CD4-positive, alpha-beta T cell treated with Interferon gamma for 1 hour (primary cell): ENCODE measurements at places on chromosomes 7 and 10.

- DNase-seq, result no peak
Measured at GRCh38 chr10:59708816-59709394, 745 bp downstream of the SLC16A9 start.

- no peak for DNase-seq
Measured at GRCh38 chr10:116059320-116059719, 213.7 kb downstream of the GFRA1 start.

- DNase-seq, result no peak
Measured at GRCh38 chr7:155820788-155821187, 8.5 kb upstream of the SHH start.

- DNase-seq, result no peak
Measured at GRCh38 chr10:57014758-57015157, 653.7 kb upstream of the ZWINT start.

- DNase-seq, result no peak
Measured at GRCh38 chr7:6227294-6227846, 45.1 kb downstream of the CYTH3 start.

DNA sequence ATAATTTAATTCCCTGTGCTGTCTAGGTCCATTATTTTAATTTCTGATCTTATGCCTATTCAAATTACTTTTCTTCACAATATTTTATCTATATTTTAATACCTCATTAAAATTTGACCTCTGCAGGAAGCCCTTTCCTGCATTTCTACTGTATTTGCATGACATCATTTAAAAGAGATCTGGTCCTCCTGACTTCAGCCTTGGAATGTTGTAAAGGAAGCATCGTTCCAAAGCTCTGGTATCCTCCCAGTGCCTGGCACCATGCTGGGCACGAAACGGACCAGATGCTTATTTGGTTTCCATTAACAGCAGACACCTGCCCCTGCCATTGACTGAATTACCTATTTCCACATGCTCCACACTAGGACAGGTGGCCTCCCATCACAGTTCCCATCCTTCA is 247.5 kb downstream of the KLF6 start:
- DNase-seq, result no peak

DNA sequence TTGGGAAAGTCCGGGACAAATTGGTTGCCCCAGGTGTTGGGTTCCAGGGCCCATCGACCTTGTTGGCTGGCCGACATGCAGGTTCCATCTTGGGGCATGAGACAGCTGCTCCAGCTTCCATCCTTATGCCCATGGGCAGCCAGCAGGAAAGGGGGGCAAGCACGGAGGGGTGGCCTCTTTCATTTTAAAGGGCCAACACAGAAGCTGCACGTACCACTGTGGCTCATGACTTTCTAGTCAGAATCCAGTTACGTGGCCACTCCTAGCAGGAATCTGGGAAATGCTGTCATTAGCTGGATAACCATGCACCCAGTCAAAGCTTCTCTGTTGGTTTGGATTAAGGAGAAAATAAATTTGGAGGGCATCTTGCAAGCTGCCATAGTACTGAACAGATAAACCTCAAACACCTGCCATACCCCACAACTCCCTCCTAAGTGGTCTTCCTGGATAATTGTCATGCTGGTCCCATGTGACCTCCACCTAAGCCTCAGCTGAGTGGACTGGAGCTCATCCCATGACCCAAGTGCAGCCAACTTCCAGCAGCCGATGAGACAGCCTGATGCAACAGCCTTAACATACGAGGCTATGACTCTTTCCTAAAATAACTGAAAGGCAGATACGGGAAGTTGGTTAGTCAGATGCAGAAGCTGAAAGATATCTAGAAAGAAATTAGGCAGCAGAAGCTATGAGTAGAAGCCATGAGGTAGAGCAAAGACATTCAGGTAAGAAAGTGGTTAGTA is 21.4 kb upstream of the GSDME start:
- peak; percentile 49 for DNase-seq

DNA sequence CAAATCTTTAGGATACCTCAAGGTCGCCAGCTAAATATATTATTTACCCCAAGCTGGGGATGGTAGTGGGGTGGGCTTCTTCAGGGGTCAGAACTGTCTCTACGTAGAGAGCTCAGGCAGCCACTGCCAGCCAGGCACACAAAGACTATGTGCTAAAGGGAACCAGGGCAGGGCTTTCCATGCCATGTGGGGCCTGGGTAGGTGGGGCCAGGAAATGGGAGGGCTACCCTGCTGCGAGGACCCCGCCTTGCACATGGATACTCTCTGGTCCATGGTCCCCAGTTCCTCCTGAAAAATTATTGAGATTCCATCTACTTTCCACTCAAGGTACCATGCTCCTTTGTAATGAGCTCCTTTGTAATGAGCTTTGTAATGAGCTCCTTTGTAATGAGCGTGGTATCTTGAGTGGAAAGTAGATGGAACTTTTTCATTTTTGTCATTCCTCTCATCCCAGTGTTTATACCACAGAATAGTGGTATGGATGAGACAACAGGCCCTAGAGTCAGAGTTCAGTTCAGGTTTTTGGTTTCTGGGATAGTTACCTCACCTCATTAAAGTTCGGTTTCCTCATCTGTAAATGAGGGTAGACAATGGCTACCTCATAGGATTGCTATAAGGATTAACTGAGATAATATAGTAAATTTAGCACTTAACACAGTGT is 5.8 kb downstream of the SYNPO2L start:
- DNase-seq, result no peak

GRCh38 chr7:114008696-114009095 is 89.9 kb upstream of the PPP1R3A start:
- DNase-seq, result no peak

GRCh38 chr7:152859781-152860191 is 100.2 kb downstream of the ACTR3B start:
- DNase-seq, result no peak

DNA sequence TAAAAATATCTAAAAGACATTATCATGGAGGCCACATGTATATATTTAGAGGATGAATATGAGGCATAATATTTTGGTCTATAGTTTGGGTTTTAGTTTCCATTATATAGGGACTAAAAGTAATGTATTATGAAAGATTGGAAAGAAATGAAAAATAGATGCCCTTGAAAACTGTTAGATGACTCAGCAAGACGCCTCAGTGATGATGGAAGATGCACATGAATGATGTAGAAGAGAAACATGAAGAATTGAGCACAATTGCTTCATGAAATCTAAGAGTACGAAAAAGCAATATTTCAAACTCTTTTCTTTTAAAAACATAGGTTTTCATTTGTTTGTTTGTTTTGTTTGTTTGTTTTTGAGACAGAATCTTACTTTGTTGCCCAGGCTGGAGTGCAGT is 89.8 kb downstream of the ARL4A start:
- DNase-seq, result no peak

GRCh38 chr7:47435889-47436312 is 146.0 kb downstream of the TNS3 start:
- DNase-seq, result no peak

DNA sequence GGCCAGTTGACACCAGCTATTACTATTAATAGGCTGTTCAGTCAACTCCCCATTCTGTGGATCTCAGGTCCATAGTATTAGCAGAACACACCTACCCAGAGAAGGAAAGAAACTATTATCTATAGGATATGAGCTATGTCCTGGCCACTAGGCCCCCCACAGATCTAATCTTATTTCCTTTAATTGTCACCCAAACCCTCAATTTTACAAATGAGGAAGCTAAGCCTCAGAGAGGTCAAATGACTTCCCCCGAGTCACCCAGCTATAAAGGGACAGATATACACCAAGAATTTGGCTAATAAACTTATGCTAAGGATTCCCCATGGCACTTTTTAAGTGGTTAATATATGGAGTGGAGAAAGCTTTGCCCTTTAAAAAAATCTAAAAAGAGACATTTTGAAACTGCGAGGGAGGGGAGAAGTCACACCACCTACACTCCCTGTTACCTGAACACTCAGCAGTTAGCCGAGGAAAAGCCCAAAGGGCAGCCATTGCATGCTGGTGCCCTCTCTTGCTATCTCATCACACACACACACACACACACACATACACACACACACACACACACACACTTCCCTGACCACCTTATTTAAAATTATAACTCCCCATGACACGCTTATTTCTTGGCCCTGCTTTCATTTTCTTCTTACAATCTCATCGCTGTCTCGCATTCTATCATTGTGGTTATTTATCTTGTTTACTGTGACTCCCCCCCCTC is 157.0 kb upstream of the ADO start:
- DNase-seq, result no peak

GRCh38 chr7:140888087-140888486 is 36.6 kb downstream of the BRAF start:
- no peak for DNase-seq

DNA sequence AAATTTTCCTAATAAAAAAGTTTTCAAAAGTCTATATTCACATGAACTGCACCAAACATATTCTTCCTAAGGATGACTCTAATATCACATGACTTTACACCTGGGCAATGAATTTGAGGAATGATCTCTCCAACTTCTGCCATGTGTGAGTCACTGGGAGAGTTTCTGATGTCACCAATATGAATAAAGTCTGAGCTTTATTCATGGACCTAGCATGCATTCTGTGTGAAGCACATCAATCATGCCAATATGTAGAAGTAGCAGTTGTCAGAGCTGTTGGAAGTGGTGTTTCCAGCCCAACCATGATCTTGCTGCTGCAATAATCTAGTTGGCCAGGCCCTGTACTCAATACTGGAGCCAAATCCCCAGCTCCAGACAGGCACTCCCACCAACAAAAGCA is 91.7 kb upstream of the IFRD1 start:
- DNase-seq, result no peak

DNA sequence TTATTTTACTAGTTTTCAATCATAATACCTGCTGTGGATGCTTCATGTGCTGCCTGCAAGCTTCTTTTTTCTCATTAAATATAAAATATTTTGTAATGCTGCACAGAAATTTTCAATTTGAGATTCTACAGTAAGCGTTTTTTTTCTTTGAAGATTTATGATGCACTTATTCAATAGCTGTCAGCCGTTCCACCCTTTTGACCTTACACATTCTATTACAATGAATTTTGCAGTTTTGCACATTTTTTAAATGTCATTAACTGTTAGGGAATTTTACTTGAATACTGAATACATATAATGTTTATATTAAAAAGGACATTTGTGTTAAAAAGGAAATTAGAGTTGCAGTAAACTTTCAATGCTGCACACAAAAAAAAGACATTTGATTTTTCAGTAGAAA is 103.0 kb downstream of the PTEN start:
- DNase-seq, result no peak

- DNase-seq, result peak; percentile 24
Measured at GRCh38 chr10:112369495-112370423, 4.2 kb upstream of the ACSL5 start.

GRCh38 chr10:72173262-72173618 is 42.6 kb upstream of the ANAPC16 start:
- no peak for DNase-seq

DNA sequence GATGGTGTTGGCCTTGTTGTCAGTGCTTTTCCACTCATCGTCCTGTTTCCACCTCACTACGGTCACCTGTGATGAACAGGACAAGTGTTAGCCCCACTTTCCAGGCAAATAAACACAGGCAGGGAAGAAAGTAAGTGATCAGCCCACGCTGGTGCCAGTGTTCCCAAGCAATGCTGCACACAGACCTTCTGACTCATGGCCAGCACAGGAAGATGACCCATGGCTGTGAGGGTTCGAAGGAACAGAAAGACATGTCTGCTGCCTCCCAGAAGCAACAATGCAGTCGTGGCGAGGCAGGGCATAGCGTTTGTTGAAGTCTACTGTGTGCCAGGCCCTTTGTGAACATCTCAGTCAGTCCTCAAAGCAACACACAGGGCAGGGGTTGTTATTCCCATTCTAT is 35.7 kb downstream of the SLC29A3 start:
- no peak for DNase-seq

DNA sequence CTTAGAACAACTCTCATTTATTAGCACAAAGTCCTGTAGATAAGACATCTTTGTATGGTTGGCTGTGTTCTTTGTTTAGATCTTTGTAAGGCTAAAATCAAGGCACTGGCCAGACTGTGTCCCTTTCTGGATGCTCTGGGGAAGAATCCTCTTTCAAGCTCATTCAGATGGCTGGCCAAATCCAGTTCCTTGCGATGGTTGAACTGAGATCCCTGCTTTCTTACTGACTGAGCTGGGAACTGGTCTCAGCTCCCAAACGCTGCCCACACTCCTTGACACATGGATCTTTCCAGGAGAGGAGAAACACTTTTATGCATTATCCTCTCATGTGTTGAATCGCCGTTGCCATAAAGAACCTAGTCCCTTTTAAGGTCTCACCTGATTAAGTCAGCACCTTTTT is 586.5 kb upstream of the IGFBP3 start:
- no peak for DNase-seq

- DNase-seq, result no peak
Measured at GRCh38 chr7:142554560-142555532, 194.4 kb upstream of the PRSS1 start.

DNA sequence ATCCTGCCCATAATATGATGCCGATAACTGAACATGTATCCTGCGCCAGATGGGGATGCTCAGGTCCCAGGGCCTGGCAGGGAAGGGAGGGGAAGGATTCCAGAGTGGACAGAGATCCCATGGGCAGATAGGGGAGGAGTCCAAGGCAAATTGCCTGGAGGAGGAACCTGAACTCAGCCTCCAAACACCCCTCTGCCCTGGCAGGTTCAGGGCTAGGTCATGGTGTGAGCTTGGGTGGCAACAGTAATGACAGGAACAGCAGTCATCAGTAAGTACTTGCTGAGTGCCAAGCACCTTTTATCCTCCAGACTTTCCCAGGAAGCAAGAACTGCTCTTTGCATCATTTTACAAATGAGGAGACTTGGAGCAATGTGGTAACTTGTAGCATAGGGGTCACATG is 3.8 kb upstream of the PALD1 start:
- DNase-seq, result no peak

DNA sequence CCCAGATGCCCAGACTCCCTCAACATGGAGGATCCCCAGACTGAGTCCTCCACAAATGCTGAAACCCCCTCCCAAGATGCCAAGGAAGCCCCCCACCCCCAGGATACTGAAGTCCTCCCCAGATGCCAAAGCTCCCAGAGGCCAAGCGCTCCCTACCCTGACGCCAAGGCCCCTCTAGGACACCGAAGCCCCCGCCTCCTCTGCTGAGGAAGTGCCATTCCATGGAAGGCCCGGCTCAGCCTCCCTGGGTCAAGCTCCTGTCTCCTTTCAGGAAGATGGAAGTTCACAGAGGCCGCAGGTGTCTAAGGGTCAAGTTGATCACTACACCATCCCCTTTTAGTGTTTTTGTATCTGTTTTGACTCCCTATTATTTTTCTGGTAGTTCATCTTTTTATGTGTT is 606.8 kb downstream of the DNAJB6 start:
- no peak for DNase-seq

- DNase-seq, result no peak
Measured at GRCh38 chr10:91249700-91250099, 29.2 kb downstream of the PCGF5 start.

GRCh38 chr10:131477457-131478121 is 166.1 kb upstream of the TCERG1L start:
- DNase-seq, result no peak

- DNase-seq, result no peak
Measured at GRCh38 chr10:22704471-22704911, 9.9 kb downstream of the PIP4K2A start.

GRCh38 chr7:131076711-131077181 is 250.9 kb upstream of the MKLN1 start:
- no peak for DNase-seq
